Activated T-helper 1 cell treated with anti-CD3 and anti-CD28 coated beads, Interleukin-12 subunit alpha, Interleukin-12 subunit beta, Interleukin-2, Interleukin-4 antibody, amounts not matched to agents 30 ng/mL and 10 ng/mL and 1 ng/mL, durations not matched to agents 14 hours and 24 hours and 36 hours (primary cell): ENCODE measurements at places on chromosomes 5 and 9. TPM values are rescaled to one million over a fixed set of nuclear protein-coding genes. Genes with fewer than 3 reads are reported as not detected.

CER1 gene
- not detected in 2 replicates for total RNA-seq

KIF20A gene
- total RNA-seq = 17.4 and 18.8 TPM in 2 replicates

CRB2 gene
- not detected in 2 replicates for total RNA-seq

RUSC2 gene
- total RNA-seq = 4.4 and 5.8 TPM in 2 replicates

ADAM19 gene
- 341 and 348 TPM in 2 replicates for total RNA-seq

PTGS1 gene
- total RNA-seq = 0.54 and 0.61 TPM in 2 replicates

PDE6A gene
- not detected in 2 replicates for total RNA-seq

GFPT2 gene
- total RNA-seq = 1.1 and 1.4 TPM in 2 replicates

MSANTD3 gene
- 11.1 and 11.3 TPM in 2 replicates for total RNA-seq

MYOZ3 gene
- 0.49 and 0.51 TPM in 2 replicates for total RNA-seq
